AG08395 (cell line): ENCODE measurements at places on chromosomes 7 and 10.

- DNase-seq = no peak
Measured at GRCh38 chr10:26909753-26910152, 49.0 kb upstream of the ABI1 start.

- DNase-seq = peak; percentile 13
Measured at GRCh38 chr7:81150951-81151361, 232.1 kb upstream of the SEMA3C start.

DNA sequence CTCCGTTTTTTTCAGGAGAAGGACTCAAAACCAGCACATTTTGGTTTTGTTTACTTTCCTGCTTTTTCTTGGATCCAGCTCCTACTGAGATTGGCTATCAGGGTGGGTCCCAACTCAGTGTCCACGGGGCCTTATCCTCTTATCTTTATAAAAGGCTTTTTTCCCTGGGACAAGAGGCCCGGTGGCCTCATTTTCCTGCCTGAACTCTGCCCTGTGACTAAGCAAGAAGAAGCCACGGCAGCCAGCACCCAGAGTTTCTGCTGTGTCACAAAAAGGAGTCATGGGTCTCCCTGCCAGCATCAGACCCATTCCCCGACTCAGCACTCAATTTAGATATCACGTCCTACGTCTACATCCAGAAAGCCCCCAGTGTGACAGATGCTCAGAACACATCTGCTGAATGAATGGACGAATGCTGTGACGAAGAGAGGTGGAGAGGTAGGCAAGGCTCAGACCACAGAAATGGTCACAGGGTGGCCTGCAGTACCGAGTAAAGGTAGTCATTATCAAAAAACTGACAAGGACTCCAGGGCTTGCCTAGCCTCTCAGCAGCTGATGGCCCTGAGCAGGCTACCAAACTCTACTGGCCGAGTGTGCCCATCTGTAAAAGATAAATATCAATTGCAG, 16.7 kb downstream of the DLG5 start:
- DNase-seq = peak; percentile 52

GRCh38 chr10:83539528-83540308, 599.6 kb upstream of the GHITM start:
- DNase-seq = peak; percentile 32

- no peak for DNase-seq
Measured at GRCh38 chr7:55085511-55086412, 66.9 kb downstream of the EGFR start.

GRCh38 chr10:35336921-35337823, 863 bp downstream of the CCNY start:
- DNase-seq = no peak

DNA sequence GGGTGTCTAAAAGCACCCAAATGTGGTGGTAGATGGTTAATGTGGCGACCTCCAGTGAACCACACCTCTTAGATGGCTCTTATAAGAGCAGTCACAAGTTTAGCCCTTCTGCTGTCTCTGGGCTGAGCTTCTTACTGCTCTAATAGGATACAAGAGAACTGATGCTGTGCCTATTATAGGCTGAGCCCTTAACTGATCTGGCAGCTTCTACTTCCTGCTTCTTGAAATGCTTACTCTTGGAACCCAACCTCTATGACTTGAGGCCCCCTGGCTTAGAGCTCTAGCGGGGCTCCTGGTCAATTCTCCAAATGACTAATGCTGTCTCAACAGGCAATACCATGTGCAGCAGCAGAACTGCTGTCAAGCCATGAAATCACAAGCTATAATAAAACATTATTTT, 35.0 kb upstream of the LSM8 start:
- no peak for DNase-seq

- no peak for DNase-seq
Measured at GRCh38 chr7:24866004-24866615, 108.8 kb upstream of the GSDME start.

- DNase-seq = no peak
Measured at GRCh38 chr10:4086131-4086898, 301.3 kb upstream of the KLF6 start.

- DNase-seq = no peak
Measured at GRCh38 chr7:1586126-1586826, 16.4 kb upstream of the PSMG3 start.

- DNase-seq = no peak
Measured at GRCh38 chr7:17300012-17300411, 1.6 kb downstream of the AHR start.

DNA sequence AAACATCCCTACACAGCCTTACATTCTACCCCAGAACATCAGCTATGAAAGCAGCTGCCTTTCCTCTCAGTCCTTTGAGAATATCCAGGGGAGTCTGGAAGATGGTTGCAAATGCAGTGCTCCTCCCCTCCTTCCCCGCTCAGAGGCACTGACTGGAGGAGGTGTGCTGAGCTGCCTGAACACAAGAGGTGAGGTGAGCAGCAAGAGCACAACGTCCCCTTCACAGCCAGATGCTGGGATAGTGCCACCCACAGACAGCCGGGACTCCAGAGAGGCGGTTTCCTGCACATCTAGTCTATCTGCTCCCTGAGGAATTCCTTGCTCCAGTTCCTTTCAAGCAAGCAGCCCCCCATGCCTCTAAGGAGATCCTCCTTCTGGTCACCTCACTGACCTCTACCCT, 74.2 kb downstream of the EZH2 start:
- DNase-seq = no peak

DNA sequence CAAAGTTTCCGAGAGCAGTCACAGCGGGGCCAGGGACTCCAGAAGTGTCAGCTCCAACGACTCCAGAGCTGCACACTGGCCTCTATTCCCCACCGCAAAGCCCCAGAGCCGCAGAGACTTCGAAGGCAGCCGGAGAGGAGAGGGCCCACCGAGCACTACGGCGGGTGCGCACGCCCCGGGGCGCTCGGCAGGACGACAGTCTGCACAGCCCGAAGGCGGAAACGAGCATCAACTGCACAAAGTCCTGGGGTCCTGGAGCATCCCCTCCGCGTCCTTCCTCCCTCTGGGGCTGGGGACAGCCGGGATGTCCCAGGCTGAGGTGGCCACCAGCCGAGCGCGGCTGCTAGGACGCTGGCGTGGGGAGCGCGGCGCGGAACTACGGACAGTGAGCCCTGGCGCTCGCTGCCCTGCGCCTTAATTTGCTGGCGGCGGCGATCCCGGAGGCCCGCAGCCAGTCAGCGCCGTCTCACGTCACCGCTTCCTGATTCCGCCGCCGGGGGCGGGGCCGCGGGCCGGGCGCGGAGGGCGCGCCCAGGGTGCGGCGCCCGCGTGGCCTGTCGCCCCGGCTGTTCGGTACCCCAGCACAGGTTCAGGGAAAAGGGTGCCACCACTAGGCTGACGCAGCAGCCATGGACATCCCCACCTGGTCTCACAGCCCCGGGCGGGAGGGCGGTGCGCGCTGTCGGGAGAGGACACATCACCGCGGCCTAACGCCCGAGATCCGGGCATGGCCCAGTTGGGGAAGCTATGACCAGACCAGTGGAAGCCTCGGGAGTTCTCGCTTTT, at the start of gene TBX20:
TSS of gene TBX20 (minus strand) at position 391 of the 786 bp plus-strand sequence. CDS start 480 bp downstream, outside the sequence.
- peak; percentile 48 for DNase-seq

DNA sequence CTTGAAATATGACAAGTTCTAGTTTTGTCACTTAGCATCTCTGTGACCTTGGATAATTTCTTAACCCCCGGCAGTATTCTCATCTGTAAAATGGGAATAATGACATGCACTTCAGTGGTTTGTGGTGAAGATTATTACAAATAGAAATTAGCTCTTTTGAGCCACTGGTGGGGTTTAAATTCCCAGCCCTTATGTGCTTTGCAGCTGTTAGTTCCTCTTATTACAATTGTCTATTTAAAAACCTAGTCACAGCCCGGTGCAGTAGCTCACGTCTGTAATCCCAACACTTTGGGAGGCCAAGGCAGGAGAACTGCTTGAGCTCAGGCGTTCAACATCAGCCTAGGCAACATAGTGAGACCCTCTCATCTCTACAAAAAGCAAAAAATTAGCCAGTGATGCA, 30.1 kb downstream of the CAV1 start:
- no peak for DNase-seq

DNA sequence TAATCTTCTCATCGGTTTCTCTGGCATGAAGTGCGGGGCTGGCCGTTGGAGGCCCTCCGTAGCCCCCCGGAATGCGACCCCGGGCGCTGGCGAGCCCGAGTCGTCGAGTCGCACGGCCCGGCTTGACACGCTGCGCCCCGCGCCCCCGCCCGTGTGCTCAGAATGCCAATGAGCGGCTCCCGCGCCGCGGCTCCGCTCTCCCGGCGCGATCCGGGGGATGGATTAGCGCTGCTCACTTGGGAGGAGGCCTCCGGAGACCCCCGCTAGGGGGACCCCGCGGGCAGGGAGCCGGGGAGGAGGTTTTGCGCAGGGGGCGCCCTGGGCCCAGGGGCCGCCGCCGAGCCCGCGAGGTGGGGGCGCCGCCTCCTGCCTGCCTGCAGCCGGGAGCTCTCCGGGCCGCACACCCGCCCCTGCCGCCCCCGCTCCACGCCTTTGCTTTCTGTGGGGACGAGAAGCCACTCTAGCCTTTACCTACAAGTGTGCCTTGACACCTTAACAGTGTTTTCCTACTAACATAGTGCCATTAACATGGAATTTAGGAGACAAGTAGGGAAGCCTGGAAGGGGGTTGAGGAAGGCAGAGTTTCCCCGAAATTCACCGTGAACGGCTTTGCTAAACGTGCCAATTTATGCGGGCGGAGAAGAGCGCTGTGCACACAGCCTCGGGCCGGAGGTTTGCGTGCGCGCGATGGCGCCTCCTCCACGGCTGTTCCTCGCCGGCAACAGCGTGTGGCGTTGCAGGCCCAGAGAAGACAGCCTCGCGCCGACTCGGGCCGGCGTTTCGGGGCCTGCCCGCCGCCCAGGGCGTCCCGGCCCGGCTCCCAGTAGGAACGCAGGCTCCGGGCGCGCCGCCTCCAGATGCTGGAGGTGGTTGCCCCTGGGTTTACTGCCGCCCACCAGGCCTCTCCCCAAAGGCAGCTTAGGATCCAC, 7.1 kb downstream of the SHH start:
- peak; percentile 80 for DNase-seq

DNA sequence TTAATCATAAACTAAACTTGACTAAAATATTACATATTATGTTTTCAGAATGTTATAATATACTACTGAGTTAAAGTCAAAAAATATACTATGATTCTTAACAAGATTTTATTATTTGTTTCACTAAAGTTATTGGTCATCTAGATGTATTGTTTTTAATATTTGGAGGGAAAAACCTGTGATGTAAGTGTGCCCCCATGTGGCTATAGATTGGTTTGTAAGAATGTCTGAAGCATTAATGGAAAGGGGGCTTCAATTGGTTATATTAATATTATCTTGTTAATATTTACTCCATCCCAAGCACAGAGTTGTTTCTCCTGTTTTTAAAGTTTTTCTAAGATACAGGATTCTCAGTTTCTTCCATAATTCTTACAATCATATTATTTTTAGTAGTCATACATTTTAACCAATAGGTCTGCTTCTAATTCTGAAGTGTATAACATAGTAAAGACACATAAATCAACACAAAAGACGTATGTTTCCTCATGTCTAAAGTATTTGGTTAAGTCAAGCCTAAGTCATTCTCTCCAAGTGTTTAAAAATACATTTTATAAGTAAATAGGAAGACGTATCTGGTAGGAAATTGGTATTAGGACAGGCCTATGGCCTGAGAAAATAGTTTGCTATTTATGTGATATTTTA, 58.0 kb downstream of the GNAT3 start:
- peak; percentile 8 for DNase-seq

- no peak for DNase-seq
Measured at GRCh38 chr10:34641913-34642558, 173.1 kb downstream of the PARD3 start.
